Nucleus accumbens (tissue), 56 donors: ENCODE measurements at places on chromosomes 6 and 20.

GRCh38 chr20:40491009-40491590 is 197.9 kb downstream of the MAFB start:
- DNase-seq: no peak

DNA sequence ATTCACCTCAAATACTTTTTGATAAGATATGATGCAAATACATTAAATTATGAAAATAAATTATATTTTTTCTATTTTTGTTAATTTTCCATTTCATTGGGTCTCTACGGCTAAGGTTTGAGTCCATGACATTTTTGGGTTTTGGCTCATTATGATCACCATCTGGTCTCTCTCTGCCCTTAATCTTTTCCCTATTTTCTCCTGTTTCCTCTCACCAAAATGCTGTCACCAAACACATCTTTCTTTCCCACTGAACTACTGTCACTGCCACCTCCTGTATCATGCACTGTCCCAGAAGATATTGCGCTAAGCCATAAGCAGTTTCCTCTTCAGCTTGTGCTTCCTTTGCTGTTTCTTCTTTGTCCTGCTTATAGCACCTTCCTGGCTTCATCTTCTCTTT is 42.0 kb upstream of the OGFRL1 start:
- DNase-seq: no peak

DNA sequence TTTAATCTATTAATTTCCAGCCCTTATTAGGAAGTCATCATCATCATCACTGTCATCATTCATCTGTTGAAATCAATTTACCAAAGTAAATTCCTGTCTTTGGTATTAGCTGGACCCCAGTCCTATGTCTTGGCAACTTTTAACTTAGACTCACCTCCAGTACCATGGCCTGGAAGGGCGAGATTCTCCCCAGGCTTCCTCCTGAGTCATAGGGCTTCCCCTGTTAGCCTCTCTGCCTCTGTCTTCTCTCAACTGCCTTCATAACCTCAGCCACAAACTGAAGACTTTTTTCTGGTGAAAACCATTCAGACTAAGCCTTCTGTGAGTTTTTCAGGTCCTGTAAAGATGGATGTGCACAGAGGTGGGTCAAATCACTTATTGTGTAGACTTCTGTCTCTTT is 95.0 kb downstream of the NKAIN2 start:
- DNase-seq: no peak

- DNase-seq: no peak
These were observed 10.8 kb upstream of the MAN1A1 start for GRCh38 chr6:119360262-119360915.

DNA sequence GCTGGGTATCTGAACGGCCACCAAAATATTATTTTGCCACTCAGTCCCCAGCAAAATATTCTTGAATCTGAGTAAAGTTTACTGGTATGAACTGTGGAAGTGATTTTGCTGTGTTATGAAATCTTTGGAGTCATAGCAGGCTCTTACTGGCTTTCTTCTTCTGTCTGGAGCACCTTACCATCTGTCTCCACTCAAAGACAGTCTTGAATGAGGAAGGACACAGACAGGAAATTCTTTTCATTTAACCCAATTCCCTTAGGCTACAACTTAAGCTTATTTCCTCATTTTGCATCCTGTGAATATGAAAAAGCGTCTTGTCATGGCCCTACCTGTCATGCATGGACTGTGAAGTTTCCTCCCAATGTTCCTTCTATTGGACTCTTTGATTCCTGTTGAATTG is 24.7 kb downstream of the FNDC1 start:
- no peak for DNase-seq

- DNase-seq: no peak
These were observed 8.3 kb downstream of the NCR2 start for GRCh38 chr6:41343641-41344187.

- DNase-seq: no peak
These were observed 669.4 kb downstream of the DHX35 start for GRCh38 chr20:39631557-39631956.

GRCh38 chr6:69827276-69827893 is 30.6 kb upstream of the LMBRD1 start:
- DNase-seq: no peak

GRCh38 chr6:75235271-75235670 is 8.3 kb downstream of the COX7A2 start:
- DNase-seq: no peak

DNA sequence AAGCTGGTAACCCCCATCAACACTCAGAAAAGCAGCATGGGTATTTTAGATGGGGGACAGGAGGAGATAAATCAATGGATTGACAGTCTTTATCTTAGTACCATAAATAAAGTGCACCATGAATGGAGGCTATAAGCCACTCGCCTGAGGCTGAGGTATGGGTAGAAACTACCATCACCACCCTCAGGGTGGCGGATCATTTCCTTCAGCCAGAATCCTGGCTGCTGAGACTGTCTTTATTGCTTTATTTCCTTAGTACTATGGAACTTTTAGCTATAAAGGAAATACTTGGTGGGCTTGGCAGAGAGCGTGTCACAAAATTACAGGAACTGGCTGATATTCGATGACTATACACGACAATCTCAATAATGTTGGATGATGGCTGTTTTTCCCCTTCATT is 52.2 kb downstream of the STK38 start:
- DNase-seq: no peak

DNA sequence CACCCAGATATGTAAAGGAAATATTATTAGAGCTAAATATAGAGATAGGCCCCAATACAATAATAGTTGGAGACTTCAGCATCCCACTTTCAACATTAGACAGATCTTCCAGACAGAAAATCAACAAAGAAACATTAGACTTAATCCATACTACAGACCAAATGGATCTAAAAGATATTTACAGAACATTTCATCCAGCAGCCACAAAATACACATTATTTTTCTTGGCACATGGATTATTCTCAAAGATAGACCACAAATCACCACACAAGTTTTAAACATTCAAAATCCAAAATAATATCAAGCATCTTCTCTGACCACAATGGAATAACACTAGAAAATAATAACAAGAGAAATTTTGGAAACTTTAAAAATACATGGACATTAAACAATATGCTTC is 1159.1 kb upstream of the CITED2 start:
- DNase-seq: no peak

DNA sequence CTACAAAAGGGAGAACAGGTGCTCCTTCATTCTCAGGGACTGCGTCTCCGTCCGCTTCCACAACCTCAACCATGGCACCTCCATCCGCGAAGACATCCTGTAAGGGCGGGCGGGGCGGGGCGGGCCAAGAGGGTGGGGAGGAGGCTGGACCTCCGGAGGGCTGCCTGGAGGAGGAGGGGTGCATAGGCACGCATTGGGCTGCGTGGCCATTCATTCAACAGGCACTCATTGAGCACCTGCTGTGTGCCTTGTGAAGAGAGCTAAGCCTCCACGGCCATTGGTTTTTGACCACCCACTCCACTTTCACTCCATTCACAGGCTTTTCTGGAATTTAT is 435 bp downstream of the ZSWIM3 start:
- DNase-seq: no peak

GRCh38 chr20:4375881-4376280 is 345.8 kb upstream of the PRND start:
- DNase-seq: no peak

- DNase-seq: no peak
These were observed 321.3 kb downstream of the TFAP2B start for GRCh38 chr6:51139950-51140385.

DNA sequence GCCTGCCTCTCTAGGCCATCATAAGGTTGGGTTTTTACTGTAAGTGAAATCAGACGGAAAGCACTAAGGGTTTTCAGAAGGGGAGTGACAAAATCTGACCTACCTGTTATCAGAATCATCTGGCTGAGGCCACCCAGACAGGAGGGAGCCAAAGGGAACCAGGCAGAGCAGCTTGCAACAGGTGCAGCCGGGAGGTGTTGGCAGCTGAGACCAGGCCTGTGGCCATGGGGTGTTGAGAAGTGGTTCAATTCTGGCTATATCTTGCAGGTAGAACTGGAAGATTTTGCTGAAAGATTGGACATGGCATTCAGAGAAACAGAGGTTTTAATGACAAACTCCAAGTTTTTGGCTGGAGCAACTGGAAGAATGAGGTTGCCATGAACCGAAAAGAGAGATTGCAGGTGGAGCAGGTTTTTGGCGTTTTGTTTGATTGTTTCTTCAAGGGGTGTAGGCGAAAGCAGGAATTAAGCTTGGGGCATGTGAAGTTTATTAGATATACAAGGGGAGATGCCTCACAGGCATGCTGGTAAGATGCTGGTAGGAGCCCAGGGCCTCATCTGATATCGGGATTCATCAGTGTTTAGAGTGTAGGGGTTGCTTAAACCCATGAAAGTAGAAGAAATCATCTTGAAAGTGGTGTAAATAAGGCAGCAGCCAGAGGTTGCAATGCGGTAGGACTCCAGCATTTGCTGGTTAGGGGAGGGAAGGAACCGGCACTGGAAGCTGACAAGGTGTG is 35.1 kb upstream of the MAP3K4 start:
- no peak for DNase-seq

DNA sequence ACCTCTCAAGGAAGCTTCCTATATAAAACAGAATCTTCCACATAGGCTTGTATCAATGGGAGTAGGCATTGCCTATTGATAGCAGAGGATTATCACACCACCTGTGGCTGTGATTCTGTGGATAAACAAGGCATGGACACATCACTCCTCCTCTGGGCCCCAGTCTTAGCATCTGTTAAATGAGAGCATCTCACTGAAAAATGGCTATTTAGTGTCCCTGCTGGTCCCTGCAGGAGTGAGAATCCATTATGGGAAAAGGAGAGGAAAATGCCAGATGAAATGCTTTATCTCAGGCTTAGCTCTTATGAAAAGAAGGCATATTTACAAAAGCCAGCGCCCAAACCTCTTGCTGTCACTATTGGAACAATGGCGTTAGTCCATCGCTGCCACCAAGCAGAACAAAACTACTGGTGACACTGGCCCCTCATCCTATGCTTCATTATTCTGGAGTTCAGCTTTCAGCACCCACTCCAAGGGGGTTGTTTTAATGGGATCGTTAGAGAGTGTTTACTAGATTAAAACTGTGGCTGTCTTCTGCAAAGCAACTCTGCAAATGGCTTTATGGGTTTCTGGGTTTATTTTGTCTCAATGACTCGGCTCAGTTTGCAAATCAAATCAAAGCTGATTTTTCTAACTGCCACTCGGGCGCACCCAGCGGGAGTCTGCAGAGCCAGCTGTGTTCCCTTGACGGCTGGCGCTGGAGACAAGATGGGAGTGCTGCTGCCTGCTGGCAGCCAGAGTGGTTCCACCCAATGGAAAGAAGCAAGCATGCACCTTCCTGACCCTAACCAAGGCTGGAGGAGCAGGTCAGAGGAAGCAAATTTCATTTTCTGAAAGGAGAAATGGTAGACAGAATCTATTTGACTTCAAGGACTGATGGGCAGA is 658.8 kb upstream of the CHD6 start:
- peak; percentile 30 for DNase-seq

- DNase-seq: no peak
These were observed 973 bp upstream of the BRD2 start for GRCh38 chr6:32967151-32968091.

DNA sequence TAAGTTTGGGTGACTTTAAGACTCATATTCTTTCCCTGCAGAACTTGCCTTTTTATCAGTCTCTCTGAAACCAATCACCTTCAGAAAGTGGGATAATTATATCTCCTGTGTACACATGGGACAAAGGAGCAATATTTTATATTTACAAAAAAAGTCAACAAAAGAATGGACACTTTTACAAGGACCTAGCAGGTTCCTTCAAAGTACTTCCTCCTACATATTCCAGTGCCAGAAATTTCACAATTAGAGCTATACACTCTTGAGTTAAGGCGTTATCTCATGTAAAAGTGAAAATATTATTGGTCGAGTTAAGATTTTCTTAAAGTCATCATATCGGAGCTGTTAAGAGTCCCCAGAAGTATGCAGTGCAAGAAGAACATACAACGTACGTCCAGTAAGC is 98.9 kb upstream of the MAFB start:
- DNase-seq: no peak

DNA sequence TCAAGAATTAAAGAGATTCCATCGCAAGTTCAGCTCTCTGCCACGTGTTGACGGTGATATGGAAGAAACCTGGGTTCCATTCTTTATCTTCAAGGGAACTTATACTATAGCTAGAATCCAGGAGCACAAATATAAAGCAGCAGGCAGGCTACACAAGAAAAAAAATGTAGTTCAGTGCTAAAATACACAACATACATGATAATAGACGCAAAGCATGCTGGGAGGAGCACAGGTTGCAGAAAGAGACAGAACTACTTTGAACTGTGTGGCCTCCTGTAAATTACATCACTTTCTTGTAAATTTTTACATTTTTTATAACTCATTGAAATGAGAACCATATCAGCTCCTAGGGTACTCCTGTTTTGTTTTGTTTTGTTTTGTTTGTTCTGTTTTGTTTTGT is 53.8 kb upstream of the RBM24 start:
- DNase-seq: no peak

DNA sequence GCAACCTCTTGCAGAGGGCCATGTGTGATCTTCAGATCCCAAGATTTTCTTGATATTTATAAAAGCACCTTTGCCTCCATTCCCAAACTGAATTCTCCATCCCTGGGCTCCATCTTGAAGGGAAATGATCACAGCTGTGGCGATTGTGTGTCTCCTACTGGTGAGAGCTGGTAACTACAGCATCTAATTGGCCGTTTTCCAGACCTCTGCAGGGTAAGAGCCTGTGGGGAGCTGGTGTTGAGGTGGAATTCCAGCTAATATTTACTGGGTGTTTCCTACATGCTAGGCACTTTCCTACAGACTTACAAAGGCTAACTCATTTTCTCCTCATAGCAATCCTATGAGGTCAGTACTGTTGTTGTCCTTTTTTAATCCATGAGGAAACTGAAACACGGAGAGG is 59.2 kb upstream of the FNDC1 start:
- DNase-seq: no peak

DNA sequence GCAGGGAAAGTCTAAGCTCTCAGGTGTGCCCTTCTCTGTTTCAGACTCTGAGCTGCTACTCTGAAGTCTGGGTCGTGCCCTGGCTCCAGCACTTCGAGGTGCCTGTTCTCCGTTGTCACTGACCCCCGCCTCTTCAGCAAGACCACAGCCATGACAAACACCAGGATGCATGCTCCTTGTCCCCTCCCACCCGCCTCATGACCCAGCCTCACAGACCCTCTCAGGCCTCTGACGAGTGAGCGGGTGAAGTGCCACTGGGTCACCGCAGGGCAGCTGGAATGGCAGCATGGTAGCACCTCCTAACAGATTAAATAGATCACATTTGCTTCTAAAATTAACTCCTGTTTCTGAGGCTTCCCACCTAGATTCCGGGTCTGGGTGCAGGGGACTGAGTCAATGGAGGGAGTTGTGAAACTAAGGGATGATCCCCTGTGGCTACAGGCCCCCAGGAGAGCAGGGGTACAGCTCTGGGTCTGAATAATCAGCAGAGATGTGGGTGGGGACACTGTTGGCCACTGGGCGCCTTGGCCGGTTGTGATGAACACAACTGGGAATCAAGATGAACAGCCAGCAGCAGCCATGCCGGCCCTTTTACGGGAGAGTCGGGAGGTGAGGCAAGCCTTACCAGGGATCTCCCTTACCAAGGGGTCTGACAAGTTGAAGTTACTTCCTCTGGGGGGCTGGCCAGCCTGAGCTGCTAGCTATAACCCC is 10.7 kb downstream of the CST7 start:
- no peak for DNase-seq

- no peak for DNase-seq
These were observed 16.5 kb downstream of the RIPOR2 start for GRCh38 chr6:24919056-24919892.
